ENCODE measurements at places on chromosomes 16 and 17.
A peak's percentile ranks its signal among the peaks of the same experiment; 100 is the strongest.

DNA sequence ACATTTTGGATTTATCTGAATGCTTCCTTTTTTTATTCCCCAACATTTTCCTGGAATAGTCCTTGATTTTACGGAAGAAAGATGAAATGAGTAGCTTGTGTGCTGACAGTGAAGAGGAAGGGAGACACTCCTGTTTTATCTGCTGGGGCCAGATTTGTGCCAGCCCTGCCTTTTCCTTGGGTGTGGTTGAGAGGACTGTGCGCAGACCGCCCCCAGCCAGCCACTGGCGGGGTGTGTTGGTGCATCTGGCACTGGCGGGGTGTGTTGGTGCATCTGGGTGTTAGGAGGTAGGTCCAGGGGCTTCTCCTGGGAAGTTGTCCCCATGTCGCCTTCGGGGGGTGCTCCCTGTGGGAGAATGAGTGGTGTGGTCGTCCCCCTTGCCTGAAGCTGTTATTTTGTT, 39.5 kb downstream of the RAP1GAP2 start:
- DNase-seq: no peak

DNA sequence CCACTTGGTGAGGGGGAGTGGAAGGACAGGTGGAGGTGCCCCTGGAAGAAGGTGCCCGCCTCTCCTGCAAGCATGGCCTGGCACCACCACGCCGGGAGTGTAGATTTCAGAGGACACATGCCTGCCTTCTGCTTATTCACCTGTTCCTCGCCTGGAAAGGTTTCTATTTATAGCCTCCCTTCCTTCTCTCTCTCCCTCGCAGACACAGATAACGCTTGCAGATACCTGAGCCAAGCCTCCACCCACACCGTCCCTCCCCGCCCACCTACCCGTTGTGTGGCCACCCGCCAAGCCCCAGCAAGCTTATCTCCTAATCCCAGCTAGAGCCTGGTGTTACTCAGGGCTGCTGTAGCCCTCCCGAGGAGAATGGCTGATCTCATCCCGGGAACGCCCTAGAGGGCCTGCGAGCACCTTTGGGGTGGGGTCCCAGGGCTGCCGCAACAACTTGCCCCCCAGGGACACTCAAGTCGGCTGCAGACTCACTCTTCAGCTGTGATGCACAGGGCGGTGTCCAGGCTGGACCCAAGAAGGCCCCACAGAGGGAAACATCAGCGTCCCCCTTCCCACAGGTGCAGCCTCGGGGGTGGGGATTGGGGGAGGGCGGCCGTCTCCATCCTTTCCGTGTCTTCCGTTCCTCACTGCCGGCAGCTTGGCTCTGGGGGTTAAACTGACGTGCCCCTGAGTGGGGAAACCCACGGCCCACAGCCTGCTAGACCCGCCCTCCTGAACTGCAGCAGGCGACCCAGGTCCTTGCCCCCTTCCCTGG, 1.9 kb upstream of the SNAI3 start:
- no peak for DNase-seq

DNA sequence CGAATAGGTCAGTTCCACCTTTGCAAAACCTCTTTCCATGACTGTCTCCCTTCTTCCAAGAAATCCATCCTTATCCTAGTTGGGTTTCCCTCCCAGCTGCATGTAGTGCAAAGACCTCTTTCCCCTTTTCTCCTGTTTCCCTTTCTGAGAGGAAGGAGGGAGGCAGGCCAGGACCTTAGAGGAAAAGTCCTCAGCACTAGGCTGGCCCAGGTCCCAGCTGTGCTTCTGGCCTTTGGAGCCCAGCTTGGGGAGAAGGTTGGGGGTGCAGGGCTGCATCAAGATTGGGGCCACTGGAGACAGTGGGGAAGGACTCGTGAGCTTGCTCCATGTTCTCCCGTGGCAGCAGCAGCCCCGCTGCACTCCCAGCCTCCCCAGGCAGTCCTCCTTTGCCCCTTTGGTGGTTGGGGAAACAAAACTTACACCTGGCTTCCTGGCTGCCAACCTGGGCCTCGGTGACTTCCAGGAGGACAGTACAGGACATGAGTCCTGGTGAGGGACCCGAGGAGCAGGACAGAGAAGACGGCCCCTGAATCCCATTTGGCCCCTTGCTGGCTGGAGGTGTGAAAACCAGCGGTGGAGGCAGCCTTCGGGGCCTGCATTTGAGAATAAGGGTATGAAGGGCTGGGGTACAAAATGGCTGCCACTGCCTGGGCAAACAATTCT, 481 bp downstream of the HEXIM2 start:
- DNase-seq: no peak

GRCh38 chr17:80008848-80009247, 26.8 kb downstream of the TBC1D16 start:
- no peak for DNase-seq

GRCh38 chr16:14354561-14355351, 275.3 kb downstream of the PARN start:
- peak; percentile 92 for DNase-seq

DNA sequence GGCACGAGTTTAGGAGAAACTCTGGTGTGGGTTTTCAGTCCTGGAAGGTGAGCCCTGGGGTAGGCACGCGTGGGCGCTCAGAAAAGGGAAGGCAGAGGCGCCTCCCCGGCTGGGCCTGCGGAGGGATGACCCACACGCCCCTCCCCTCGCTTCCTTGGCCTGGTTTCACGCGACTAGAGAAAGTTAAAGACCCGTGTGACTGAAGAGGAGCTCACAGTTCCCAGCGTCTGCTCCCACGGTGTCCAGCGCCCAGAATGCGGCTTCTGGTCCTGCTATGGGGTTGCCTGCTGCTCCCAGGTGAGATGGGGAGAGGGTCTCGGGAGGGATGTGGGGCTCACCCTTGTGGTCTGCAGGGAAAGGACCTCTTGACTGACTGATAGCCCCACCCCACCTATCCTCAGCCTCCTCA, at the start of gene CD300LG:
TSS of gene CD300LG (plus strand) at position 214 of the 409 bp plus-strand sequence. CDS start at position 255, 41 bp downstream.
- DNase-seq: peak; percentile 53

Measured in suppressor macrophage treated with lipopolysaccharide for 4 hours (primary cell).